Forelimb muscle (tissue), 1 donor: ENCODE measurements at places on chromosomes 3 and 15.

- no peak for DNase-seq
Observed at GRCh38 chr15:97837896-97838295, 122.6 kb upstream of the ARRDC4 start.

DNA sequence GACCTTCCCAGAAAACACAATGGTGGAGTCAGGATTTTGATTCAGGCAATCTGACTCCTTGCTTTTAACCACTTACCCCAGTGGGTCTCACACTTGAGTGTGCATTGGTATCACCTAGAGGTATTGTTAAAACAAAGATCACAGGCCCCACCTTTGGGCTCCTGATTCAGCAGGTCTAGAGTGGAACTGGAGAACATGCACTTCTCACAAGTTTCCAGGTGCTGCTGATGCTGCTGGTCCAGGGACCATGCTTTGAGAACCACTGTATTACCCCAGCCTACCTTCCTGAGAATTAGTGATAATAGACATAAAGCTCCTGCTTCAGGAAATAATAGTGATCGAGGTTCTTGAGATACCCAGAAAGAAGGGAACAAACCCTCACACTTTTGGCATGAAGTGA lies 466.9 kb downstream of the EPHB1 start:
- no peak for DNase-seq

GRCh38 chr15:90620379-90621067 lies 90.8 kb downstream of the CRTC3 start:
- DNase-seq = no peak

- no peak for DNase-seq
Observed at GRCh38 chr3:193869221-193870201, 266.4 kb upstream of the HES1 start.

- DNase-seq = no peak
Observed at GRCh38 chr3:76429581-76430177, 610.2 kb upstream of the ROBO2 start.

GRCh38 chr3:73255609-73256029 lies 194.2 kb downstream of the EBLN2 start:
- no peak for DNase-seq

GRCh38 chr3:160027541-160028195 lies 39.0 kb downstream of the IL12A start:
- DNase-seq = no peak

GRCh38 chr3:16286751-16287543 lies 21.9 kb downstream of the OXNAD1 start:
- DNase-seq = no peak

GRCh38 chr3:71053495-71053894 lies 530.0 kb downstream of the FOXP1 start:
- no peak for DNase-seq

DNA sequence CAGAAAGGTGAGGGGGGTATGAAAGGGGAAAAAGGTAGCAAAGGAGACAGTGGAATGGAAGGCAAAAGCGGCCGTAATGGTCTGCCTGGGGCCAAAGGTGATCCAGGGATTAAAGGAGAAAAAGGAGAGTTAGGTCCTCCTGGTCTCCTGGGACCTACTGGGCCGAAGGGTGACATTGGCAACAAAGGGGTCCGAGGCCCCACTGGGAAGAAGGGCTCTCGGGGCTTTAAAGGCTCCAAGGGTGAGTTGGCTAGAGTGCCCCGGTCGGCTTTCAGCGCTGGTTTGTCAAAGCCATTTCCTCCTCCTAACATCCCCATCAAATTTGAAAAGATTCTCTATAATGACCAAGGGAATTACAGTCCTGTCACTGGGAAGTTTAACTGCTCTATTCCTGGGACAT lies 6.7 kb downstream of the OTOL1 start:
- DNase-seq = no peak

- no peak for DNase-seq
Observed at GRCh38 chr3:50237133-50237651, 1.2 kb downstream of the GNAI2 start.

DNA sequence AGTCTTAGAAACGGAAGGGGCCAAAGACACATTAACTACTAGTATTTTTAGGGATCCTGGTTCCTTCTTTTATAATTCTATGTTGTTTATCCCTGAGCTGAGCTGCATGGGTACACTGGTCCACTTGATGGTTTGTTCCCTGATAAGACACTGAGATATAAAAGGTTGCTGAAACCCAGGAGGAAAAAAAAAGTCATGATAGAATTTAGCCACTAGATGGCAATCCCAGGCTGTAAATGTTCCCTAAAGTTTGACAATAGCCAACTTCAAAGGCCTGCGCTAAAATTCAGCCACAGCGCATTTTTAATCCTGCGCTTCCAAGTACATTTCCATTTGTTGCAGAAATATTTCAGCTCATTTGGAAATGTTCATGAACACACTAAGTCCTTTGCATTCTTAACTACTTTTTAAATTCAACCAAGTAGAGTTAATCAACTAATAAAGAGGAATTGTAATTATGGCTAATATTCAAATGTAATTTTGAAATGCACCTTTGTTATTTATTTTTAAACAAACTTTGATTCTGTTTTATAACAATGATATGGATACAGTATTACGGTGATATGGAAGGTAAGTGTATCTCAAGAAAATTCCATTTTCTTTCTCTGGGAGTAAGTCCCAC lies 249.3 kb upstream of the FEZF2 start:
- DNase-seq = peak; percentile 24

GRCh38 chr3:126549861-126550487 lies 8.8 kb downstream of the C3orf22 start:
- no peak for DNase-seq

GRCh38 chr3:65445573-65446169 lies 593.0 kb downstream of the MAGI1 start:
- no peak for DNase-seq

GRCh38 chr15:71538181-71538580 lies 272.2 kb upstream of the NR2E3 start:
- DNase-seq = no peak

DNA sequence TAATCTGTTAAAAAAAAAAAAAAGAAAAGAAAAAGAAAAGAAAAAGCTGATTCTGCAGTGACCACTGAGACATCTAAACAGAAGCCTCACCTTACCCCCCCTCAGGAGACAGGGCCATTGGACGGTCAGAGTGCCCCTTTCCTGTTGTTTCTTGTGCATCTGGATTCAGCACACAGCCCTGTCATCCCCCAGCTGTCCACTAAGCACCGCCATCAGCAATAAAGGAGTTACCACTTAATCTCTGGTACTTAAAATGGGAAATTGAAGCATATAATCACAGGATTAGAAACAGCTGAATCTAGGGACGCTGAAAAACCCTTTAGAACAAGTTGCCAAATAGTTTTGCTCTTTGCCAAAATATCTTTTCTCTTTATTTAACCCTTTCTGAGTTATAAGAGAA lies 62.5 kb downstream of the TRIM69 start:
- DNase-seq = no peak

DNA sequence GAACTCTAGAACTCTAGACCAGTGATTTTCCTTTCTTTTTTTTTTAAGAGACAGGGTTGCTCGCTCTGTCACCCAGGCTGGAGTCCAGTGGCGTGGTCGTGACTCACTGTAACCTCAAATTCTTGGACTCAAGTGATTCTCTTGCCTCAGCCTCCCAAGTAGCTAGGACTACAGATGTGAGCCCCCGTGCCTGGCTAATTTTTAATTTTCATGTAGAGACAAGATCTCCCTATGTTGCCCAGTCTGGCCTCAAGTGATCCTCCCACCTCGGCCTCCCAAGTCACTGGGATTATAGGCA lies 359.6 kb downstream of the SHQ1 start:
- DNase-seq = no peak

DNA sequence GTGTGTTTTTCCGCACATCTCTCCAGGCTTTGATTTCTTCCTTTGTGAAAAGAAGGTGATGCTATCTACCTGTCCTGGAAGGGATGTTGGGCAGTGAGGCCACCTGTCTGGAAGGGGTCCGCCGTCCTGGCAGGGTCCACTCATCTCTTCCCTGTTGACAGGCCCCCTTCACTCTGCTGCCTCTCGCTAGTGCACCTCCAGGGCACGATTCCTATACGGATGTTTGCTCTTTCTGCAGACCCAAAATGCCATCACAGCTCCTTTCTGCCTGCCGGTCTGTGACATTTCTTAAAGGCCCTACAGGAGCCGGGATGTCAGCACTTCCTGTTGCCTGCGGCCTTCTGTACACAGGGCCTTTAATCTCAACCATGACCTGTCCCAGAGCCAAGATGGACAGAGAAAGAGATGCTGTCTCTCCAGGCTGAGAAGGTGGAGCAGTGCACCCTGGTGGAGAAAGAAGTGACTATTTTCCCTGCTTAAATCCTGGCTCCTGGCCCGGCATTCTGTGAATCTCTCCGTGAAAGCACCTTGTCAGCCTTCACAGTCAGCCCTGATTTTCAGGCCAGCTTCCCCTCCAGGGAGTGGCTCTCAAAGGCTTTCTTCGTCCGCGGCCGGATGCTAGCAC lies 7.4 kb downstream of the FAM3D start:
- DNase-seq = no peak

DNA sequence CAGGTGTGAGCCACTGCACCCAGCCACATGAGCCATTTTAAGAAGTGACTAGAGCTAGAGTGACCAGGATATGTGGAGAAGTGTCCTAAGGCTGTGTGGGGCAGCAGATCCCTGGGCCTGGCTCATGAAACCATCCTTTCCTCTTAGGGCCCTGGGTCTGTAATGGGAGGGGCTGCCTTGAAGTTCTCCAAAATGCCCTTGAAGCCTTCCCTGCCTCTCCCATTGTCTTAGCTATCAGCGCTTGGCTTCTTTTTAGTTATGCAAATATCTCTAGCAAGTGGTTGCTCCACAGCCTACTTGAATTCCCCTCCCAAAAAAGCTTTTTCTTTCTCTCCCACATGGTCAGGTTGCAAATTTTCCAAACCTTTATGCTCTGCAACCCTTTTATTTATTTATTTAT lies 112.4 kb upstream of the SPATA16 start:
- DNase-seq = no peak

GRCh38 chr15:98728811-98729160 lies 80.4 kb downstream of the IGF1R start:
- no peak for DNase-seq

DNA sequence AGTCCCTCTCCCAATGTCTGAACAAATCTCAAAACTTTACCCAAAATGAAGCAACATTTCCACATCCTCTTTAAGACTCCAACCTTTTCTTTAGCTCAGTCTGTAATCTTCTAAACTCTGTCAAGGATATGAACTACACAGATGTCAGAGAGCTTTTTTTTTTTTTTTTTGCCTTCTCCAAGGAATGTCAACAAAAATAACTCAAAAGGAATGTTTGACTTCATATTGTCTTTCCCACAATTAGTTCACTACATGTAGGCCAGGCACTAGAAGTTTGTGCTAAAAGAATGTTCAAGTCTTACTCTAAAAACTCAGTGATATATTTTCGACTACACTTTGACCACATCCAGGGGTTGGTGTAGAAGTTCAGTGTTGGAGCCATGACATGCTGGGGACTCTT lies 37.1 kb downstream of the ADAMTS9 start:
- no peak for DNase-seq

DNA sequence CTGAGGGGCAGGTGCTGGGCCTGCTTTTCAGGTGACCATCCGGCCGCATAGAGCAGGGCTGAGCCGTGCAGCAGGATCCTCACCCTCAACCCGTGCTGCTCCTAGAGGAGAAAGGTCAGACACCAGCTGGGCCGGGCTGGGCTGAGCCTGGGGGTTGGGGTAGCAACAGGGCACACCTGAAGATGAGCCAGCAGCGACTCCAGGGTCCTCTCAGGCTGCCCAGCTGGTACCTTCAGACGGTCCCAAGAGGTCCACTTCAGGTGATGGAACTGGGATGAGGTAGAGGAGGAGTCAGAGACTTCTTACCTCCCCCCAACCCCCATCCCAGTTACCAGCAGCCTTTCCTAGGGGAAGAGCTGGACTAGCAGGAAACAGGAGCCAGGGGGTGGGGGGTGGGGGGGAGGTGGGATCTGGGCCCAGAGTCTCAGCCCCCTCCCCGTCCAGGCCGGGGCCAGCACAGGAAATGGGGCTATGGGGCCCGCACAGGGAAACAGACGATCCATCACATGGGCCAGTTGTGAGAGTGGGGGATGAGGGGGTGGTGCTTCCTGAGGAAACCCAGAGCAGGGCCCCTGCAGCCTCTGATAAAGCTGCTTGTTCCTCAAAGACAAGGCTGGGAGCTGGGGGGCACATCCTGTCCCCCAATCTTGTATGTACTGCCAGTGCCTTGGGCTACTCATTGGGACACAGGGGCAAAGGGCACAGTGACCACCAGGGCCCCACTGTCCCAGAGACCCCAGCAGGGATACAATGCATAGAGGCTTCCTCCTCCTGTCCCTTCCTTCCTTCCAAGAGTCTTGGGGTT lies 3.0 kb downstream of the INKA1 start:
- peak; percentile 73 for DNase-seq

GRCh38 chr3:184756151-184757021 lies 44.5 kb upstream of the MAGEF1 start:
- no peak for DNase-seq

- peak; percentile 85 for DNase-seq
Observed at GRCh38 chr3:167166594-167167253, 213.4 kb downstream of the ZBBX start.

DNA sequence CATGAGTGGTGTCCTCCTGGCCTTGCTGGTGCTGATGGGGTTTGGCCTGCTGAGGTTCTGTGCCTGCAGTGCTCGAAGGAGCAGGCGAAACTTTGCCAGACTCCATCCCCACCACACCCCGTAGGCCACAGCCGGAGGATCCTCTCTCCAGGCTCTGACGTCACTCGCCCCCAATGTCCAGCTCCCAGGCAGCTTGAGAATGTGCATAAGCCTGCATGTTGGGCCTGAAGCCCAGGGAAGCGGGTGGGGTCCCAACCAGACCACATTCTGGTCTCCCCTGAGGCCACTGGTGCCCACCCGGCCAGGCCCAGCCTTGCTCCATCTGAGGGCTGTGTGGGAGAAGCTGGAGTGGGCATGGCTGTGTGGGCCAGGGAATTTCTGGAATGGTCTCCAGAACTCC lies 109.8 kb downstream of the ASB7 start:
- DNase-seq = no peak

- peak; percentile 9 for DNase-seq
Observed at GRCh38 chr3:193593668-193594030, 641 bp downstream of the OPA1 start.
